H7 (cell line): ENCODE measurements at places on chromosomes 12 and 14. TPM values are rescaled to one million over a fixed set of nuclear protein-coding genes. Genes with fewer than 3 reads are reported as not detected.

Gene ACOT6
- not detected in 2 replicates for total RNA-seq

DNA sequence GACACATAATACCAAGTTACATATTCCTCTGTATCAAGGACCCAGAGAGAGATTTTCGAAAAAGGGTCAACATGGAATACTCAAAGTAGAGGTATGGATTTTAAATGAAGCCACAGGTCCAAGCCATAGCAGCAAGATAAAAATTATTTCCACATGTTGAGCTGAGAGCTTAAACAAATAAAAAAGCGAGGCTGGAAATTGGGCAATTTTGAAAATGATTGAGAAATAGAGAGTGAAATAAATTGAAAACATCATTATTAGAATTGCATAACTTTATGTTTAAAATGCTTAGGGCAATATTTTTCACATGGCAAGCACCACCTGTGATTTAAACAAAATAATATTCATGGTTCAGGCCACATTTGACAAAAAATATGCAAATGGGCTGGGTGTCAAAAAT, 1251.0 kb upstream of the USP15 start:
- no peak for DNase-seq

DNA sequence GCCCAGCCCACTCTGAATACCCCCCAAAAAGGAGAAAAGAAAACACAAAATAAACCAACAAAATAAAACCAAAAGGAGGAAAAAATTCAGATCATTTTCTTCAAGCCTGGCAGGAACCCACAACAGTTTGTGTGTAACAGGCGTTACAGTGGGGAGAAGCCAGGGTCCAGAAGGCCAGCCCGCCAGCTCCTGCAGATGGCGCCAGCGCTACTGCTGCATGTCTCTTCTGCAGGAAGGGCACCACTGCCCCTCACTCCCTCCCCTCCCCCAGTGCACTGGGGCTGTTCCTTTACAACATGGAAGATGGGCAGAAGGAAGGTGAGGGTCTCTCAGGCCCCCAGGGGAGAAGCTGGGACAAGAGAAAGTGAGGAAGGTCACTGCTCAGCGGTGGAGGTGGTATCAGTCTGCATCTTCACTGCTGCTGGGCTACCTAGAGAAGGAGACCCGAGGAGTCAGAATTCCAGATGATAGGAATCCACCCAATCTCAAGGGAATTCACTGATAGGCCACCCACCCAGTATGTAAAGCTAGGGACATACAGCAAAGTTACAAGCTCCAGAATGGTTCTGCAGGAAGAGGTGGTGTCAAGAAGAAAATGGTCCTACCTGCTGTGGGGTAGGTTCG, 2.3 kb upstream of the NOP2 start:
- DNase-seq, result peak; percentile 89

Gene OR6C2
- total RNA-seq, result not detected in 2 replicates

GRCh38 chr14:103623883-103624482, 5.0 kb upstream of the KLC1 start:
- no peak for DNase-seq

GRCh38 chr12:117091758-117092510, 7.3 kb downstream of the TESC start:
- no peak for DNase-seq

DNA sequence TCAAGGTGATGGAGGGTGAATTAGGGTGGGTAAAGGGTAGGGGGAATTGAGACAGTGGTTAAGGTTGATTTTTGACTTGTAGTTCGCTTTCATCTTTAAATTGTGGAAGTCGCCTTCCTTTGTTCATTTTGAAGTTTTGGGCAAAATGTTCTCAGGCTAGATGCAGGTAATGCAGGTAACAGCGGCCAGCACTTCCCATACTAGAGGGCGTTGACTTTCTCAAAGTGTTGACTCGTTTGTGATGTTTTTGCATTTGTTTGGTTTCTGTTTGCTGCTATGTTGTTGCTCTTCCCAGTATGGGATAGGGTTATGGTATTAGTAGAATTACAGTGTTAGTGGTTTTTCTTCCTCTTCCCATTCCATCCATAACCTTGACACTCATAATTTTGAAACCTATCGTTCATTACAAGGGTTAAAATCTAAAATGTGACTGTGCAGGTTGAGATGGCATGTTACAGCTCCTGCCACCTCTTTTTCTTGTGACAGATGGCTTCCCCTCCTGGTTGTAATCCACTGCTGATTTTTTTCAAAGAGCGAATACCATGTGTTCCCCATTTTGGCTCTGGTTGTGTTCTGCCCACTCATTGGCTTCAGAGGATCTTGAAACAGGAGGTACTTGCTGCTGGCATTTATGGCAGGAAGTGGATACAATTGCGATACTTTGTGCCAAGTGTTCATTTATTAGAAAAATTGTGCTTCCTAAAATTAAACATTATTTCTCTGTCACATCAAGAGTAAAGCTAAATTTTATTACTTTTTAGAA, 57.1 kb downstream of the ERC1 start:
- DNase-seq, result no peak

DNA sequence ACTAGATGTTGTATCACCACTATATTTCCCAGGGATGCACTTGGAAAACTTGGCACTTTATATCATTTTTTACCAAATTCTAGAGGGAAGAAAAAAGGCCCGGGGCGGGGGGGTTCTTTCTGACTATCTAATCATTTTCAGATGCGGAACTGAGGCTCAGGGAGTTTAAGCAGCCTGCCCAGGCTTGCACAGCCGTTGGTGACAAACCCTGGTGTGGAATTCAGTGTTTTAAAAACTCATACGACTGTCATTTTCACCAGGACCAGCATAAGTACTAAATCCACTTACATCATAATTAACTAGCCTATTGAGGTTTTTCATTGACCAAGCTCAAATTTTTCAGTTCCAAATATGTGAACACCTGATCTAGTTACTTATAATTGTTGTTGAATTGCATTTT, 181.0 kb downstream of the IPO8 start:
- DNase-seq, result no peak

Gene TAS2R20
- 0.26 and 0.38 TPM in 2 replicates for total RNA-seq

Gene KCNH5
- 0.21 and 0.37 TPM in 2 replicates for total RNA-seq

- no peak for DNase-seq
Observed at GRCh38 chr12:23083267-23083666, 458.3 kb downstream of the ETNK1 start.

DNA sequence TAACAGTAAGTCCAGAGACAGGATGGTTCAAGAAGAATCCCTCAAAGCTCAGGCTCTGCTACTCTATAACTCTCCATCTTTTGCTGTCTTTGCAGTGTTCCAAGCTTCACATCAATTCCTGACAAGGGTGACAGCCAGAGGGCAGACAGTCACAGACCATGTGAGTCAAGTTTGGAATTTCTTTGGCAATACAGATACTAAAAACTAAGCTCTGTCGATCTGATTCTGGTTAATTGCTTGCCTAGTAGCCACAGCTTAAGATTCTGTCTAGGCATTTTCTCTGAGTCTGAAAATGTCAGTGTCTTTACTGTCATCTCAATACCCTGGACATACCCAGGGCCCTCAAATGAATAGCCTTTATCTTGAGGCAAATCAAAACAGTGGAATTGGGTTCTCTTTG, 153.7 kb downstream of the CEP128 start:
- DNase-seq, result no peak

Gene RNF212B
- 0.24 TPM in 1 of 2 replicates, not detected in the other for total RNA-seq

GRCh38 chr12:25682421-25682820, 129.3 kb upstream of the LMNTD1 start:
- DNase-seq, result no peak

GRCh38 chr12:64286521-64286920, 64.4 kb upstream of the KICS2 start:
- no peak for DNase-seq

- peak; percentile 94 for DNase-seq
Observed at GRCh38 chr12:57614178-57614947, 3.1 kb downstream of the ARHGEF25 start.

DNA sequence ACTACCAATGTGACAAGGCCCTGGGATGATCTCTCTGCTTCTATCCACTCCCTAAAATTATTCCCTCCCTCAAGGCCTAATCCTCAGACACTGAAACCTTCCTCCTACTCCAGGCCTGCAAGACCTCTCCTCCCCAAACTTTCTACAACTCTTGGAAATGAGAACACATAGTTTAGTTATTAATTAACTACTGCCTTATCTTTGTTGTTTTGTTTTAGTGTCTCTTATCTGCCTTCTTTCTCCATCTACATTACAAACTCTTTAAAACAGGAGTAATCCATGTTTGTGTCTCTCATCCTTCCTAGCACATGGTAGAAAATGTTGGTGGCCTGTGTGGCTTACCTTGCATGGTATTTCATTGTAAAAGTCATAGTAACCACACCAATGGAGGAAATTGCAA, 139.9 kb upstream of the G2E3 start:
- no peak for DNase-seq

GRCh38 chr14:99879401-99880295, 86.4 kb downstream of the EML1 start:
- no peak for DNase-seq

GRCh38 chr12:89875809-89876208, 167.2 kb upstream of the ATP2B1 start:
- DNase-seq, result no peak

GRCh38 chr12:84636801-84637290, 275.8 kb downstream of the SLC6A15 start:
- DNase-seq, result no peak

GRCh38 chr12:4210183-4210582, 63.4 kb upstream of the CCND2 start:
- no peak for DNase-seq

DNA sequence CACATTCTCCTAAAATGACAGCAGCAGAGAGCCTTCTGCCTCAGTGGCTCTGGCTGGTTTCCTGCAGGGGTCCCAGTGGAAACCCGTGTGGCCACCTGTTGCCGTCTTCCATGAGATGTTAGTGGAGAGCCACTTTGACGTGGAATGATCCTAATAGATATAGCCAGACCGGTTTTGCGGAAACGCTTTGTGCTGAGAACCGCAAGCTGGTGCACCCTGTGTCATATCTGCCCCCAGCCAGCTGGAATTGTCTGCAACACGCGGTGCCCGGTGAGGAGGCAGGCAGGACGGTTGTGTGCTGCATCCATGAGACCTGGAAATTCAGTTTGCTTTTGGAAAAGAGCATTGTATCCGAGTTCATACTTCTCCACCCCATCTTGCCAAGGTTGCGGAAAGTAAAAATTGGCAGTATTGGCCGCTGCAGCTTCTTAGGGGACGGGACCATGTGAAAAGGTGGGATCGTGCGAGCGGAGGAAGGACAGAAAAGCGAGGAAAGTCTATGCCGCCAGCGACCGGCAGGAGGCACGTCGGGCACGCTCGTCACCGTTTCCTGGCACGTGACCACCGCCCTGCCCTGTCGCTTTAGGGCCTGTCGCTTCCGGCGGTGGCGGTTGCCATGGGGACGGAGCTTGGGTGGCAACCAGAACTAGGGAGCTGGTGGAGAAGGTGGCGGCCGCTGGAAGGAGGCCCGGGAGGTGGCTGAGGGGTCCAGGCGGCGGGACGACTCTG, at the start of gene CFAP251:
TSS of gene CFAP251 (plus strand) at position 643 of the 729 bp plus-strand sequence. CDS start 2,714 bp downstream, outside the sequence.
- peak; percentile 92 for DNase-seq

DNA sequence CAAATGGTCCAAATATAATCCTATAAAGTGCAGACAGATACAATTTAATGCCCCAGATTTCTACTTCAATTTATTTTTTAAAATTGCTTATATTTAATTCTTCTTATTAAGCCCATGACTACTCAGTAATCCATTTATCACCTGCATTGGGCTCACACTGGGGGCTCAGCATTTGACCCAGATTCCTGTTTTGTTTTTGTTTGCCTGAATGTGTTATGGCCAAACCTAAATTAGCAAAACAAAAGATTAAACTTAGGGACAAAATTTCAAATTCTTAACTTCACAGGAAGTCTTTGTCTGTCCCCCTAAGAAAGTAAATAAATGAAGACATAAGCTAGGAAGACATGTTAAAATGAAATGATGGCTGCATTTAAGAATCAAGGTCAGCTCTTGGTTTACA, 322.3 kb downstream of the RMST start:
- DNase-seq, result peak; percentile 5

GRCh38 chr12:131907379-131908091, 13.1 kb downstream of the ULK1 start:
- no peak for DNase-seq

DNA sequence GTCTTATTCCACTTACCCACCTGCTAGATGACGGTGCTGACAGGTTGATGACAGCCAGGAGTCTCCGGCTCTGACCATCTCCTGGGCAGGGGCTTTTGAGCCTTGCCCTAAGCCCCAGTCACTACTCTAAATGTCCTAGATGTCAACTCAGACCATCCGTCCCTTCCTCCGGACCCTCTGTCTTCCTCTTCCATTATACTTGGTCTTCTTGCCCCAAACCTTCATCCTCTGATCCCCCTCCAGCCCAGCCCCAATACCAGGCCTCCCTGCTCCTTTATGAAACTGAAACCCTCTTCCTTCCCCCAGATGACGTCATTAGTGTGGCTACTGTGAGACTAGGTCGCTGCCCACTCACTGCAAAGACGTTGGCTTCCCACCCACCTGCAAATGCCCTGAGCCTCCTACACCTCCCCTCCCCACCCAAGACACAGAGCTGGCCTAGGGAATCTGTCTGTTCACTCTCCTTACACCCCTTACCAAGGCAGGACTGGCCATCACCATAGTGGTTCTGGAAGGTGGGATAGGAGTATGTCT, 10.1 kb downstream of the KRT71 start:
- DNase-seq, result no peak

Gene OAS2
- not detected in 2 replicates for total RNA-seq

GRCh38 chr14:50272498-50272897, 39.5 kb downstream of the L2HGDH start:
- DNase-seq, result no peak

Gene NTS
- total RNA-seq, result 219 and 319 TPM in 2 replicates

DNA sequence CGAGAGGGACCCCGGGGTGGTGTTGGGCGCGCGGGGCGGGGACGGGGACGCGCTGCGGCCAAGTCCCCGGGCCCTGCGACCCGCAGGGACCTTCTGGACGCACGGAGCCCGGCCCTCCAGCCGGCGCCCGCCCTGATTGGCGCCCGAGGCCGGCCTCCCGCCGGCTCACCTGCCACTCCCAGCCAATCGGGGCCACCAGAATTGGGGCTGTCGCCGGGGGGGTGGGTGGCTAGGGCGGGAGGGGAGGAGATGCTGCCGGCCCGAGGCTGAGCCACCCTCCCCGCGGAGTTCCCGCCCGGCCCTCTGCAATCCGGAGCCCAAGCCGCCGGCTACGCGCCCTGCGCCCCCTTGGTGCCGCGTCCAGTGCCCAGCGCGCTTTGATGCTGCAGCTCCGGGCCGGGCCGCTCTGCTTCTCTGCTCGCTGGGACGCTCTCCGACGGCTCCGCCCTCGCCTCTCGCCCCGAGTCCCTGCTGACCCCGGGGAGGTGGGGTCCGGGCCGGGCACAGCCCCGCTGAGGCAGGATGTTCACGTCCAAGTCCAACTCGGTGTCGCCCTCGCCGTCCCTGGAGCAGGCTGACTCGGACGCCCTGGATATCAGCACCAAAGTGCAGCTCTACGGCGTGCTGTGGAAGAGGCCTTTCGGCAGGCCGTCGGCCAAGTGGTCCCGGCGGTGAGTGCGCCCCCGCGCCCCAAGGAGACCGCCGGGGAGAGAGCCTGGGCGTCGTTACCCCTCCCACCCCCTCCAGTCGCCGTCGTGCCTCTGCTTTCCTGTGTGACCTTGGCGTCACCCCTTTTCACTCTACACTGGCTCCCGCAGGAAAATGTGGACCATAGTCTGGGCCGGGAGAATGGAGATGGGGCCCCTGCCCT, at the start of gene PLEKHD1:
TSS of gene PLEKHD1 (plus strand) at position 285 of the 871 bp plus-strand sequence. CDS start at position 523, 238 bp downstream.
- peak; percentile 99 for DNase-seq

GRCh38 chr12:75979181-75979580, 52.4 kb downstream of the PHLDA1 start:
- no peak for DNase-seq

GRCh38 chr14:36757734-36758601, 96.3 kb downstream of the PAX9 start:
- no peak for DNase-seq
